Cardiac septum (tissue), 1 donor: ENCODE measurements at places on chromosomes 13 and 19.

GRCh38 chr13:59734393-59734792 lies 429.3 kb downstream of the DIAPH3 start:
- no peak for DNase-seq

GRCh38 chr19:31364963-31365362 lies 15.7 kb upstream of the TSHZ3 start:
- DNase-seq = no peak

DNA sequence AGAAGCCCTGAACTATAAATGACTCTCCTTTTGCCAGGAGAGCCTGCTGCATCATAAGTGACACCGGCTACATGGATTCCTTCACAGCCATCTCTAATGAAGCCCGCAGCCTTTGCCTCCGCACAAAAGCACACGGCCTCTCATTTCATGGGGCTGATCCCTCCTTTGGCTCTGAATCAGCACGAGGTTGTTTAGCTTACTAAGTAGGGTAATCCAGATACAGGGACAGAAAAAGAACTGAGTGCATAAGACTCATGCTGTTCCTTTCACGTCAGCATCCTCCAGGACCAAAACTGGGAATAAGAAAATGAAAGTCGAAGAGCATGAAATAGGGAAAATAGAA lies 136.3 kb downstream of the DCT start:
- DNase-seq = no peak

- no peak for DNase-seq
Observed at GRCh38 chr13:98717256-98717655, 35.2 kb downstream of the SLC15A1 start.

- no peak for DNase-seq
Observed at GRCh38 chr13:24133021-24133795, 27.3 kb upstream of the SPATA13 start.
